ENCODE measurements at places on chromosomes 2 and 18. TPM values are rescaled to one million over a fixed set of nuclear protein-coding genes. Genes with fewer than 3 reads are reported as not detected.

CYP27A1 gene
- 29.9 TPM for polyA plus RNA-seq

ABHD1 gene
- polyA plus RNA-seq, result 1.2 TPM

UPP2 gene
- 0.56 TPM for polyA plus RNA-seq

HRH4 gene
- 0.07 TPM for polyA plus RNA-seq

PTPN2 gene
- 75.8 TPM for polyA plus RNA-seq

UBE2E3 gene
- 138 TPM for polyA plus RNA-seq

RESP18 gene
- not detected for polyA plus RNA-seq

ADCYAP1 gene
- not detected for polyA plus RNA-seq

GRCh38 chr2:128986026-128986715, 667.5 kb upstream of the HS6ST1 start:
- no peak for DNase-seq

DNA sequence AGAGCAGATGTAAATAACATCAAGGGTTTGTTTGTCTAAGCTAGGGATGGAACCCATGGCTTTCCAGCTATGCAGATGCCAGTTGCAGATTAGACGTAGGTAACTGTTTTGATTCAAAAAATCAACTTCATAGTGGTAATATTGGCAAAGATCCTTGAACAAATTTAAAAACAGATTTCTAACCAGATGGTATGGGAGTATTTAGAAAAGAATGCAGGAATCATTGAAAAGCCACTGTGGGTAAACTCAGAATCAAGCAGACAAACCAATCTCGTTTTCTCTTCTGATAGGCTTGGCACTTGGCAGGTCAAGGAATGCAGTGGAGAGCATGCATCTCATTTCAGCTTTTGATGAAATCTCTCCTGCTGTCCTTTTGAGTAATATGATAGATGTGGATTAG, 377.5 kb downstream of the CLIP4 start:
- no peak for DNase-seq

DNA sequence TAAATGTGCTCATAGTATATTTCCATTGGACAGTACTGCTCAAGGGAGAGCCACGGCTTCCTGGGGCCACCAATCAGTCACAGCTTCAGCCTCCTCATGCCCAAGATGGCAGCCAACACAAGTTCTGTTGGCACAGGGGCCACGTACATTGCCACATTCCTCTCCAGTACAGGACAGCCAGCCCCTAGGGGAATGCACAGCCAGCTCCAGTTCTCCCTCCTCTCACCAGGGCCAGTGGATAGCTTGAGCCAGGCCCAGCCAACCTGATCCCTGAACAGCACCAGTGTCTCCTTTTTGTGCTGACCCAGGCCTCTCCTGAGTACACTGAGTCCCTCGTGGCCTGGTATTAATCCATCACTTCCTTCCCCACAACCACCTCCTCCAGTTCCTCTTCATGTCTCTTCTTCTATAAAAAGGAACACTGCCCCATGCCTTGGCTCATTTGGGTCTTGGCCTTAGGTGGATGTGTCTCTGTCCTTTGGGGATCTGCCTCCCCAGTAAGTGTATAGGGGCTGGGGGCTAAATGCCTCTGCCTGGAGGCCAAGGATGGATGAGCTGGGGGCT, 168.7 kb downstream of the TNS1 start:
- DNase-seq, result no peak

GRCh38 chr2:193869564-193869963, 1674.8 kb upstream of the TMEFF2 start:
- DNase-seq, result no peak

DNA sequence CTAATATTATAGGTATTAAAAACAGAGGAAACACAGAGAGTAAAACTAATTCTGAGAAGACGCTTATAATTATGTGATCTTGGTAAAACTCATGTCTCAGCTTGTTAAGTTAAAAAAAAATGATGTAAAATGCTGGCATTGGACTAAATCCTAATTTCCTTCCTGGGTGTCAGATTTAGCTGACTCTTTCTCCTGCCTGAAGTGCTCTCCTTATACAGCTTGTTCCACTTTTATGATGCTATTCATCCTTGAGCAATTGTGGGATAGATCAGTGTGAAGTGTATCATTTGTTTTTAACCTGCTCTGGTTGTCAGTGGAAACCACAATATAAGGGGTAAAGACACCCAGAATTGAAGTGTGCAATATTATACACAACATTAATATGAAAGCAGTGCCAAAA, 84.9 kb downstream of the EFEMP1 start:
- DNase-seq, result no peak

- no peak for DNase-seq
Observed at GRCh38 chr2:233133239-233133638, 73.1 kb downstream of the INPP5D start.

GRCh38 chr2:135963841-135964240, 21.6 kb downstream of the DARS1 start:
- no peak for DNase-seq

DNA sequence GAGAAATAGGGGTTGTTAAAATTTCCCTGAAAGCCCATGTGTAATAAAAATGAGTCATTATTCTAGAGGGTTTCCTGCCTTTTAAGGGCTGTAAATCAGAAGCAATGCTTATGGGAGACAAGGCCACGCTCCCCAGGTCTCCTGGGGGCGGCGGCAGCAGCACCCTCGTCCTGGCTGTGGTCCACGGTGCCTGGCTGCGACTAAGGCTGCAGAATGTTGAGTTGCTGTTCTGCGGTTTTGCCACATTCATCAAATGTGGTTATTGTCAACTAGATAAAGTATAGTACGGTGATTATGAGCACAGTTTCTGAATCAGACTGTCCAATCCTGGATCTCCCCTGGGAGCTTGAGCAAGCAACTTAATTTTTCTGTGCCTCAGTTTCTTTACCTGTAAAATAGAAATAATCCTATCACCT, 11.9 kb upstream of the AGFG1 start:
- DNase-seq, result no peak

DNA sequence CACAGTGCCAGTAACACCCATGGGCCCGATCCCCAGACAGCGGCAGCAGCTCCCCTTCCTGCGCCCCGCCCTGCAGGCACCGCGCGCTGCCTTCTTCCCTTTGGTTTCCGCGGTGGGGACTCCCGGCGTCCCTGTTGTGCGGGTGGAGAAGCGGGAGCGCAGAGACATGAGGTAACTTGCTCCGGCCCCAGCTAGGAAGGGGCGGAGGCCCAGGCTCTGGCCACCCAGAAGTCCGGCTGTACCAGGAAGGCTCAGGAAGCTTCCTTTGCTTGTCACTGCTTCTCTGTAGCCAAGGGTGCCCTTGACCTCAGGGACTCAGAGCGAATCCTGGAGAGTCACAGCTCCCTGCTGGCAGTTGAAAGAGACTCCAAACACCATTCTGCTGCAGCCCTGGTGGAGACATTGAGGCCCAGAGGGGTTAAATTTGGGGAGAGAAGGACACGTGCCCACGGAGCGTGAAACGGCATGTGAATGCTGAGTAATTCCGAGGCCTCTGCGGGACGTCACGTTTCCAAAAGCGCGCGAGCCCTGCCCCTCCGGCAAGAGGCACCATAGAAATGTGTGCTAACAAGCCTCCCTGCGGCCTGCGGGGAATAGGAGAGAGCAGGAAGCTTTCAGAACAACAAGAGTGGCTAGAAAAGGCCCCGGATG, 6.7 kb upstream of the ADCY3 start:
- peak; percentile 83 for DNase-seq

DNA sequence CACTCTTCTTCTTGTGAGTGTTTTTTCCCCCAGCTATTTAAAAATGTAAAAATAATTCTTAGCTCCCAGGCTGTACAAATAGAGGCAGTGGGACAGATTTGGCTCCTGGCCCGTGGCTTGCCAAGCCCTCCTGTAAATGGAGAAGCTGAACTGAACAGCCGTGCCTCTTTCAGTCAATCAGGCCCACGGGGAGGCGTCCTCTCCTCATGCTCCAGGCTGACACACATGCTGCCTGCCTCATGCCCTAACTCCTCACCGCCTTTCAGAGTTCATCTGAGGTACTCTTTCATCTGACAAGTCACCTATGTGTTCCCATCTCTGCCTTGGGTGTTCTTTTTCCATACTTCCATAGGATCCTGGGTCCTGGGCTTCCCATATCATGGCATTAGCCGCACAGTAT, 58.9 kb downstream of the BMP10 start:
- DNase-seq, result no peak

DNA sequence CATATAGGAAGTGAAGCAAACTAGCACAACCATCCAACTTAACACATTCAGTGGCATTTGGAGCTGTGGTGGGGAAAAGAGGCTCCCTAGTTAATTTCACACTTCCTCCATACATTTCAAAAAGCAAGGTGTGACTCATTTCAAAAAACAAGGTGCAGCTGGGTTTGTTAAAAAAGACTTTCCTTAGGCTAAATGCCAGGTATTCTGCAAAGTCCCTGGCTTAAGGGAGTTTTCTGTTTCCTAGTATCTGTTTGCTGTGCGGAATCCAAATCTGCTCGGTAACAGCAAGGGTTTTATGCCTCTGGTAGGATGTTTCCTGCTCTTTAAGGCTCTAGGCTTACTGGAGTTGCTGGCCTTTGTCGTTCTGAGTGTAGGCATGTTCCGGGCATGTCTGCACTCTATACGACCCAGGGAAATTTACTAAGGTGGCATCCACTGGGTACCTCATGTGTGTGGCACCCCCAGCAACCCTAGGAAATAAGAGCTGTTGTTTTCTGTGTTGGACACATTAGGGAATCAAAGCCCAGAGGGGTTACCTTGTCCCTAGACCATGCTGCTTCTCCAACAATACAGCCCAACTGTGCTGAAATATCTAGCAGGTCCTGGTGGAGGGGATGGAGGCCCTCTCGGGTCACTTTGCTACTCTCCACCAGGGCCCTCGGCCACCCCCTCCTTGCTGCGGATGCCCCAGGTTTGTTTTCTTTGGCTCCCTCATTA, 634 bp upstream of the MSGN1 start:
- no peak for DNase-seq

DNA sequence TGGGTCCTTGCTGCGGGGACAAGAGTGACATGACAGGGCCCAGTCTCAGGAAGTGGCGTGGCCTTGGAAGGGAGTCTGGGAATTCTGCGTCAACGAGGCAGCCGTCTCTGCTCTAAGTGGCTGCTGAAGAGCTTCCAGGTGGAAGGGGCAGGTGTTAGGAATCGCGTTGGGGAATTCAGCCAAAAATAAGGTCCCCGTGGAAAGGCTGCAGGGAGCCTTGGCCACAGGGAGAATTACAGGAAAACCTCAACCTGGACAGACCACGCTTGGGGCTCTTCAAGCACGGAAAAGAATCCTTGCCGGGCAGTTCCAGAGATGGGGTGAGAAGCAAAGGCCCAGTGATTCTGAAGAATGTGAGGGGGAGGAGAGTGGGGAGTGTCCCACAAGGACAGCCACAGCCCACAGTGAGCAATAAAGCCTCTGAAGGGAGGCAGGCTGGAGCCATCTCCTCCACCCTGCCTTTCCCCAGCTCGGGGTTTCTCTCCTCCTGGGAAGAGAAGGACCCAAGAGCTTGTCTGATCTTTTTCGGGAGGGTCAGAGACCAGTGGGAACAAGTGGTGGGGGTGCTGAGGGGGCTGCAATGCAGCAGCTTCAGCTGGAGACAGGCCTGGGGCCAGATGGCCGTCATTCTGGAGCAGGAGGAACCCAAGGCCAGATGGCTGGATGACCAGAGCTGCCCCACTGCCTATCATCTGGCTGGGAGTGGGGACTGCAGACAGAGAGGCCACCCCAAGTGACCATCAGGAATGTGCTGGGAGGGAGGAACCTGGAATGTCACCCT, 106.4 kb upstream of the SMAD2 start:
- no peak for DNase-seq

- DNase-seq, result no peak
Observed at GRCh38 chr2:10498525-10499274, 50.6 kb upstream of the ODC1 start.

DNA sequence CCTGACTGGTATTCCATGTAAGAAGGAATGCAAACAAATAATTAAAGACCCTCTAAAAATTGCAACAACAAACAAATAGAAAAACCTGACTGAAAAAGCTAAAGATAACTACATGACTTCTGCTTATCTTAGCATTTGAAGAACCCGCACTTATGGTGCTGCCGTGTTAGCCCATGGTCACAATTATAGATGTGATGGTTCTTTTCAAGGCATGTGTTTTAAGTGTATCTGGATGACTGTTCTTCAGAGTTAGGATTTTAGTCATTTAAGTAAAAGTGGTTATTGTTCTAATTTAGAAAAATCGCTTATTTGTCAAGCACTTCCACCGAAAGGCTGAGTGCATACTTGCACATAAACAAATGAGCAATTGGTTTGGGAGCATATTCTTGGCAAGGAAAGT, 77.3 kb downstream of the CPS1 start:
- DNase-seq, result no peak

- DNase-seq, result no peak
Observed at GRCh38 chr2:112182581-112183034, 44.4 kb downstream of the FBLN7 start.

GRCh38 chr18:8844721-8845148, 139.4 kb downstream of the MTCL1 start:
- no peak for DNase-seq

GRCh38 chr2:46198164-46198883, 98.9 kb upstream of the EPAS1 start:
- no peak for DNase-seq

GRCh38 chr2:188878716-188879115, 95.5 kb upstream of the COL3A1 start:
- DNase-seq, result no peak

GRCh38 chr2:60520151-60520876, 33.1 kb downstream of the BCL11A start:
- no peak for DNase-seq

DNA sequence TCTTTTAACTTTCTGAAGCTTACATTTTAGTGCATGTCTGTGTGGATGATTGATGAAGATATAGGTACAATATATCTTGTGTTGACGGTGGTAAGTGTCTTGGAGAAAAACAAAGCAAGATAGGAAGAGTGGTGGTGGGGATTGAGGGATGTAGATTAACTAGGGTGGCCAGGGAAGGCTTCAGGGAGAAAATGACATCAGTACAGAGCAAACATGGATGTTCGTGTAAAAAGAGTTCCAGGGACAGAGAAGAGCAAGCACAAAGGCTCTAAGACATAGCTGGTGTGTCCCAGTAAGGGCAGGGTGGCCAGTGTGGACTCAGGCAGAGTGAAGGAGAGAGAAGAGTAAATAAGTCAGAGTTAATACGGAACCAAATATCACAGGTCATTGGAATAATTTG, 2.7 kb upstream of the CERS6 start:
- no peak for DNase-seq

- peak; percentile 89 for DNase-seq
Observed at GRCh38 chr2:238256594-238257104, 16.8 kb upstream of the HES6 start.

DNA sequence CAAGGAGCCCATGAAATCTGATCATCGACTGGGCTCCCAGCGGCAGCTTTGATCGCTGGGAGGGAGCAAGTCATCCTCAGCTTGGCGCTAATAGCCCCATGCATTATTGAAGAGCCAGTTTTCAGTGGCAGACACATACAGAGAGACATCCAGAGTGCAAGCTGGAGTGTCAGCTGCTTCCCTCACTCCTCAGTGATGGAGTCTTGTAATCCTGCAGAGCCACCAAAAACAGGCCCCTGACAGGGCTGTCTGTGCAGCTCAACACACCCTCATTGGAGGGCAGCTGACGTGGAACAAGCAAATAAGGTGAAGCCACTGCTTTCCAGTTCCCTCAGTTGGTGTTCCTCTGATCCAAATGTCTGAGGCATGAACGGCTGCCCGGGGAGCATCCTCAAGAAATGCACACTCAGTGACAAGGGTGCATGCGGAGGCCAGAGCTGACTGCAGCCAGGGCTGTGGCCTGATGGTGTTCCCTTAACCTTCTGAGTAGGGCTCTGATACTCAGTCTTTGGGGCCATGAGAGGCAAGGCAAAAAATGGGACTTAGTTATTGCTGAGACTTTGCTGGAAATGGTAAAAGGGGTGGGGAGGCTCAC, 97.4 kb downstream of the RHOB start:
- DNase-seq, result peak; percentile 27

Data from left lung (tissue), 14 donors.